ENCODE measurements at places on chromosomes 2 and 18.
A peak's percentile ranks its signal among the peaks of the same experiment; 100 is the strongest.

DNA sequence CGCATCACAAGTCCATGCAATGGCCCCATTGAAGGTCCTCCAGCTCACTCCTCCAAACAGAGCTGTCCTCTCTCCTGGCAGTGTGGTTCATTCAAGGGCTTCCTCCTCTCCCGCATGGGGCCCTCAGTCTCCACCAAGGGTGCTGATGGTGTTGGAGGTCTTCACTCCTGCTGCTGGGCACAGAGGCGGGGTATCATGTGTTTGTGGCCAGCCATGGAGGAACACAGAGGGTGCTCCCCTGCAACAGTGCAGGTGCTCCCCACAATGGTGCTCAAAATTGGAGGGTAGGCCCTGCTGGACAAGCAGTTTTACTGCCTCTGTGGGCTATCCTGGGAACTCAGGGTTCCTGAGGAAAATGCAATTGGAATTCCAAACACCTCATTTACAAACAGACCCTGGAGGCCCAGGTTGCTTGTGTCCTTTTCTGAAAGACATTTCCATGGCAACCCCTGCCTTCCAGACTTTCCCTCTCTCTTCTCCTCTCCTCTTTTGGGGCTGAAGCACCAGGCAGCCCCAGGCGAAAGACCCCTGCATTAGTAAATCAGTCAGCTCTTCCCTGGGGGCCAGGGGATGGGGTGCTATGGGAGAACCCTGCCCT lies 256.0 kb downstream of the HAUS1 start:
- no peak for DNase-seq

DNA sequence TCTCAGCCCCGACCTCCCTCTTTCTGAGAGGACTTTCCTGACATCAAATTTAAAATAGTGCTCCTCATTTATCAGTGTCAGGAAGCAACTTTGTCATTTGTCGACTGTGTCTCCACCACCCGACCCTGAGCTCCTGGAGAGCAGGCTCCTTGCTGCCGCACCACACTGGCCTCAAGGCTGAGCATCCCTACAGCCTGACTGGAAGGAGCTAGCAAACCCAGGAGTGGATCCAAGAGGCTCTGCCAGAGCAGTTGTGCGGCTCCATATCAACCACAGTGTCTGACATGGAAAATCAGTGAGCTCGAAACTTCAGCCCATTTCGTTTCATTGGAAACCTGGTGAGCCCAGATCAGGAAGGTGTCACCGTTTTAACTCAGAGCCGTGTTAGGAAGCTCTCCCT lies 125.2 kb downstream of the PTGR3 start:
- DNase-seq = no peak

GRCh38 chr2:66526180-66526579 lies 91.3 kb downstream of the MEIS1 start:
- DNase-seq = no peak

GRCh38 chr2:111176388-111176787 lies 55.7 kb downstream of the BCL2L11 start:
- no peak for DNase-seq

DNA sequence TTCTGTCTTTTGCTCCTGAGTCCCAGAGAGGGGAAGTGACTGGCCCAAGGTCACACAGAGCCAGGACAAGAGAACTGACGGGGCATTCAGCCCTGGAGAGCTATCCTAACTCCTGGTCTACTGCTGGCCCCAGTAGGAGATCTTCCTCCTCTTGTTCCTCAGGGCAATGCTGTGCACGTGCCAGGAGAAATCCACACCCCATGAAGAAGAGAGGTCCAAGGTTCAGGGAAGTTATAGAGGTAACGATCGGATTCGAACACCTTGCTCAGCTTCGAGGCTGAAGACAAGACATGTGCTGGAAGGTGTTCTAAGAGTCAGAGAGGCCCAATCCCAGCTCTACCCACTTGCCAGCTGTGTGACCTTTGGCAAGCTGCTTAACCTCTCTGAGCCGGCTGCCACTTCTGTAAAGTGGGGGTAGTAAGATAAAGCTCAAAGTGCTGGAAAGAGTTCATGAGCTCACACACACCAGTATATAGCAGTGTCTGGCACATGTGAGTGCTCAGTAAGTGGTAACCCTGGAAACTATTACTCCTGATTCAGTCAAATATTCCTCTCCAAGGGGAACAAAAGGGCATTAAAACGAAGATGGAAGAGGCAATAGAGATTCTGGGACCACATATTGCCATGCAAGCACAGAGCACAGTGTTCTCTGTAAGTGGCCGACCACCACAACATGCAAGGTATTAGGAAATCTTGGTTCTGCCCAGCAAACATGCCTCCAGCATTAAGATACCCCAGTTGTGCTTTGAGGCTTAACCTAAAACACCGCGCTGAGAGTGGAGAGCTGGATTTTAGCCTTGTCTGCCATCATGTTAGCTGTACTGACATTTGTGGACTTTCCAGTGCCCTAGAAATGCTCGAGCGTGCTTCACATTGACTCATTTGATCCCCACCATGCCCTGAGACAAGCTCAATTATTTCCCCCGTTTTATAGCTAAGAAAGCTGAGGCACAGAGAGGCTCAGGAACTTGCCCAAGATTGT lies 25.6 kb downstream of the SERTAD2 start:
- DNase-seq = no peak

GRCh38 chr2:228709788-228710371 lies 528.4 kb upstream of the SPHKAP start:
- DNase-seq = no peak

DNA sequence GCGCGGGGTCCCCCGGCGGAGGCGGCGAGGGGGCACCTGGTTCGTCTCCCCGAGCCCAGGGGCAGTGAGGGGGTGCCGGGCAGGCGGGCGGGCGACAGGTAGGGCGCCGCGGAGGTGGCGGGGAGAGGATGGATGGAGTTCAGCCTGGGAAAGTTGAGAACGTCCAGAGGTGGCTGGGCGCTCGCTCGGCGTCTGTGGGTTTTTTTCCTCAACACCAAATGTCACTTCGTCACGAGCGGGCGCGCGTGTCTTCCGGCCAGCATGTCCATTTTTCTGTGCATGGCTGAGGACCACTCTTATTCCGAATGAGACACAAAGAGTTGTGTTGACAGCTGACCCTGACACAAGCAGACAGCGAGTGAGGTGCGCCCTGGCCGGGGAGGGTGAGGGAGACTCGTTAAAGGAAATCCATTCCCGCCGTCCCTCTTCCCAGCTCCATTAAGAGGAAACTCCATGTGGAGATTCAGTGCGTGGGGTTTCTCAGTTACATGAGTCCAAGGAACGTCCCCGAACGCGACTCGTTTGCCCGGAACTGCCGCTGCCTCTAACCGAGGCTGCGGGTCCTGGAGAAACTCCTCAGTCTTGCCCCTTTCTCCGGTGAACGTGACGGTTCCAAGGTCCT lies 859 bp downstream of the GREB1L start:
- no peak for DNase-seq

GRCh38 chr2:26807788-26808460 lies 22.1 kb downstream of the CENPA start:
- DNase-seq = peak; percentile 29

- DNase-seq = peak; percentile 4
Observed at GRCh38 chr18:36247036-36247435, 50.5 kb upstream of the FHOD3 start.

GRCh38 chr2:15178946-15179345 lies 382.2 kb downstream of the NBAS start:
- no peak for DNase-seq

DNA sequence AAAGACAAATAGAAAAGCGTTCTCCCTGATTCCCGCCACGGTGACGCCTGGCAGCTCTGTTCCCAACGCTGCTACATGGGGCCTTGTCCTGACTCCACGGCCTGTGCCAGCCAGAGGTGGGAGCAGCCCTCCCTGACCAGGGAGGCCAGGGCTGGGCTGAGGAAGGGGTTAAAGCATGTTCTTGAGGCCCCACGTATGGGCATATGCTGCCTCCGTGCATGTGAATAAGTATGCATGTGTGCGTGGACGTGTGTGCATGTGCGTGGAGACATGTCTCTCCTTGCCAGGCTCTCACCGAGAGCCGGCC lies 1.6 kb upstream of the SNED1 start:
- DNase-seq = no peak

DNA sequence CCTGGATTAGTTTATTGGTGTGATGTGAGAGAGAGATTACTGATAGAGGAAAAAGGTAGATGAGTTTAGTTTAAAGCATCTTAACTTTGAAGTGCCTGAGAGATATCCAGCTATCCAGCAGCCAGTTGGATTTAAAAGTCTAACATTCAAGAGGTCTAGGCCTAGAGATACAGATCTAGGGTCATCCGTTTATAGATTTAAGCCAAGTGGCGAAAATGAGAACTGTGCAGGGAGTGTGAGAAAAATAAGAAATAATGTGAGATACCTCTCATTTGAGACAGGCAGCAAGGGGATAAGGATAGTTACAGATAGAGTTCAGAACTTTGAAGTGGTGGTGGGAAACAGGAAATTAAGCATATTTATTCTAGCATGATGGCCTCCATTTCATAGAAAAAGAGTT lies 5.3 kb upstream of the ORC2 start:
- DNase-seq = no peak

DNA sequence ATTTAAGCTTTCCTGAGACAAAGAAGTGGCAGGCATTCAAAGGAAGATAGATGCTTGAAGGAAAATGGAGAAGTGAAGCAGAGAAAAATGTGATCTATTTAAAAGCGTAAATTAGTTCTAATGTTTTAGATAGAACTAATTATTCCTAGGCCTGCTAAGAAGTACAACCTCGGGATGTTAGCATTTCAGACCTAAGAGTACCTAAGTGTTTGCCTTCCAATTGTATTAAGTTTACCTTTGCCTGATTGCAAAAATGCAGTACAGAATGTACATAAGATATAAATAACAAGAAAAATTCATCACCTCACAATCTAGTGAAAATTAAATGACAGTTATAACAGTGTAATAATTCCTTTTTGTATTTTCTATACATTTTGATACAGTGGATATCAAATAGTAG lies 71.1 kb upstream of the HNMT start:
- no peak for DNase-seq

DNA sequence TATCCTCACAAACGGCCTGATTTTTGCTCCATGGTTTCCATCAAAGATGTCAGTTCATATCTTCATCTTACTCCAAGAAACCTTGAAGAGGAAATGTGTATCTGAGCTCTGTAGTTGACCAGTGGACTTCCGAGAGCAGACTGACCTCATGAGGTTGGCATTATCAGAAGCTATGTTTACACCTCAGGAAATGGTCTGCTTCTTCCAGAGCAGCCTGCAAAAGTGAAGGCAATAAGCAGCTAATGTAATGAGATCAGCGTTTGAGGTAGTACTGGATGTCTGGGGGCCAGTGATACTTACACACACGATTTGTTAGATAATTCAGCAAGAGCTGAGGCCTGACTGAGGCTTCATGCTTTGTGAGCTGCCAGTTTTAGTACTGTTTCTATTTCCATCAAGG lies 189.7 kb downstream of the LRRTM1 start:
- peak; percentile 69 for DNase-seq

DNA sequence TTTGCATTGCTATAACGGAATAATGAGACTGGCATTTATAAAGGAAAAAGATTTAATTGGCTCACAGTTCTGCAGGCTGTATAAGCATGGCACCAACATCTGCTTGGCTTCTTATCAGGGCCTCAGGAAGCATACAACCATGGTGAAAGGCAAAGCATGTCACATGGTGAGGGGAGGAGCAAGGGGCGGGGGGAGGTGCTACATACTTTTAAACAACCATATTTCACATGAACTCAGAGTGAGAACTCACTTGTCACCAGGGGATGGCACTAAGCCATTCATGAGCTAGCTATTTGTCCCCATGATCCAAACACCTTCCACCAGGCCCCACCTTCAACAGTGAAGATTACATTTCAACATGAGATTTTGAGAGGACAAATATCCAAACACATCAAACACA lies 188.7 kb downstream of the MBD5 start:
- DNase-seq = no peak

DNA sequence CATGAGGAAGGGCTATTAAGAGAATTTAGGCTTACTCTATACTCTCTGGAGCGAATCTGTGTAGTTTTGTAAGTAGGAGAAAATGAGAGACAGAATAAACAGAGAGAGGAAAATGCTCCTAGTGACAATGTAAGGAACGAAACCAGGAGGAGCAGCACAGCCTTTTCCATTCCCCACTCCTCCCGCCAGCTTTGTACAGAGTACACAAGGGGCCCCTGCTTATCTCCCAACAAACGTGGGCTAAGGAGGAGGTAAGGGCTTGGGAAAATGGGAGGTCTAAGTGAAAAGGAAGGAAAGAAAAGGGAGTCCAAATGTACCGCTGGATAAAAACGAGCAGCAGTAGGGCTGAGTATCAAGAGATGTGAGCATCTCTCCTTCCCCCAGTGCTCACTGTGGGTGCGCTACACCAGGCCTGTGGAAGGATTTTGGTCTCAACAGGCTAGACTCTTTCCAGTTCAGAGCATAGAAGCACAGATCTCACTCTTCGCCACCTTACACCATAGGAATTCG lies 12.1 kb upstream of the IHH start:
- DNase-seq = no peak

DNA sequence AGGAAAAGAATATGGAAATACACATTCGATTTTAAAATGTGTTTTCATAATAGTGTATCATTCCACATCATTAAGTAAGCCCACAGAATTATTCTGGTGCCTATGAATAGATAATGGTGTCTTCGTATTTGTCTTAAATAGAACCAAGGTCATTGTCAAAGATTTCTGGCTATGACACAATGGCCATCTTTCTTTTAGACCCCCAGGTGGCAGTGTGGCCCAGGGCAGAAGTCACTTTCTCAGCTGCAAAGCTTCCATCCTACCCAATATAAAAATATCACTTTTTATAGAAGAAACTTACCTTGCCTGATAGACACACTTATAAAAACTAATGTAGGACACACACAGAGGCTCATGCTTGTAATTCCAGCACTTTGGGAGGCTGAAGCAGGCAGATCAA lies 57.5 kb downstream of the ZRANB3 start:
- peak; percentile 8 for DNase-seq

DNA sequence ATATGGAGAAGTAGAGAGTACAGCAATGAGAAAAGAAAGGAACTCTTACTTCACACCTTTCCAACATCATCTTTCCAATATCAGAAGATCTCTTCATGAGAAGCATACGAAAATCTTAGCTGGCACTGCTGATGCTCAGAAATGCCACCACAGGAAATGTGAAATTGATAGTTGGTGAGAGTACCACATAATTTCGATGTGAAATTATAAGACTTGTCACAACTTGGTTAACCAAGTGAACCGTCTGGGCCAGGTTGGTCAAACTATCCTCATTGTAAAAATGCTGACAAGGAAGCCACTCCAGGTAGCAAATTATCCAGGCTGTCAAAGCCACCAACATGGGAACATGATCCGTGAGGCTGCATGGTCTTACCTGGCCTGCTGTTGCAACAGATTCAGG lies 66.5 kb downstream of the EPG5 start:
- DNase-seq = no peak

DNA sequence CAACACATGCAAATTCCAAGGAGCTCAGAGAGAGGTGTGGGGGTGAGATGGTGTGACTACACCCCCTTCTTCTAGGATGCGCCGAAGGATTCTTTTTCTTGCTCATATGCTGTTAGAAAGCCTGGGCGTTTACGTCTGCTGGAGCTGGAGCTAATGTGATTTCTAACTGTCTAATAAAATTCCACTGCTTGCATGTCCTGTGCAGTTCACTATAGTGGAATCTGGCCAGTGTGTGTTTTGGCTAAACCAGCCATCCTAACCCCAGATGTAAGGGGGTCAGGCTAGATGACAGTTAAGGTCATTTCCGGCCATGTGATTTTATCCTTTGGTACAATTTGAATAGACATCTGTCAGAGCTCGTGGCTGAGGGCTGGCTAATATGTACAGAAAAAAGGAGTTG lies 194.1 kb downstream of the PRKCE start:
- DNase-seq = no peak

Measured in IMR-90 (cell line).